ENCODE measurements at places on chromosomes 6 and 20.
A peak's percentile ranks its signal among the peaks of the same experiment; 100 is the strongest.

DNA sequence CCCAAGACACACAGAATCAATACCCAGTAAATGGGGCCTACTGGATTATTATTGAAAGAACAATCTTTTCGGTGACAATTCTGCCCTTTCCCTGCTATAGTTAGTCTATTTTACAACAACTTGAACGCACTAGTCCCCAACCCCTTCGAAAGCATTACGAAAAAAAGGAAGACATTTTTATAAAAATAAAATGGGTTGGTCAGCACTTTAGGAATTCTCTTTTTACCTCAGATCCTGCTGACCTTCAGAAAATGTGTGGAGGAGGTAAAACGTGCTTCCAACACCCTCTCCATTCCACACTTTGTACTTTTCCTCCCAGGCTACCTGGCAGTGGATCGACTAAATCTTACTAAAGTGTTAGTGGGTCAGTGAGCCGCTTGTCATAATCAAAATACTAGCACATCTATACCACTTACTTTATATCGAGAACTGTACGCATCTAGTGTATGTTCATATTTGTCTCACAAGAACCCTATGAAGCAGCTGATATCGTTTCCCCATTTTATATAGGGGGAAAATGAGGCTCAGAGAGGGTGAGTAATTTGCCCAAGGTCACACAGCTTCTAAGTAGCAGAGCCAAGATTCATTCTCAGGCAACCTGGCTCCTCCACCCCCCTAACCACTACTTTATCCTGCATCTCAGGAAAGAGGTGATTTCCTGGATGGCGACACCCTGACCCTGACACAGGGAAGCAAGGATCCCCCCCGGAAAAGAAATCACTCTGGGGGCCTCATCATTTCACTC, 10.6 kb downstream of the NFATC2 start:
- no peak for DNase-seq

- DNase-seq = no peak
Observed at GRCh38 chr20:13320702-13321101, 99.6 kb downstream of the ISM1 start.

GRCh38 chr20:14445310-14445709, 107.9 kb upstream of the FLRT3 start:
- DNase-seq = no peak

- no peak for DNase-seq
Observed at GRCh38 chr20:419556-420165, 11.6 kb downstream of the RBCK1 start.

GRCh38 chr6:166647896-166648295, 20.8 kb upstream of the RPS6KA2 start:
- DNase-seq = no peak

- DNase-seq = no peak
Observed at GRCh38 chr20:32749914-32750637, 6.8 kb upstream of the COMMD7 start.

- no peak for DNase-seq
Observed at GRCh38 chr6:78909391-78909790, 42.0 kb downstream of the IRAK1BP1 start.

GRCh38 chr6:90294614-90294988, 2.0 kb downstream of the BACH2 start:
- DNase-seq = peak; percentile 56

GRCh38 chr6:143451531-143451930, 926 bp downstream of the PEX3 start:
- no peak for DNase-seq

DNA sequence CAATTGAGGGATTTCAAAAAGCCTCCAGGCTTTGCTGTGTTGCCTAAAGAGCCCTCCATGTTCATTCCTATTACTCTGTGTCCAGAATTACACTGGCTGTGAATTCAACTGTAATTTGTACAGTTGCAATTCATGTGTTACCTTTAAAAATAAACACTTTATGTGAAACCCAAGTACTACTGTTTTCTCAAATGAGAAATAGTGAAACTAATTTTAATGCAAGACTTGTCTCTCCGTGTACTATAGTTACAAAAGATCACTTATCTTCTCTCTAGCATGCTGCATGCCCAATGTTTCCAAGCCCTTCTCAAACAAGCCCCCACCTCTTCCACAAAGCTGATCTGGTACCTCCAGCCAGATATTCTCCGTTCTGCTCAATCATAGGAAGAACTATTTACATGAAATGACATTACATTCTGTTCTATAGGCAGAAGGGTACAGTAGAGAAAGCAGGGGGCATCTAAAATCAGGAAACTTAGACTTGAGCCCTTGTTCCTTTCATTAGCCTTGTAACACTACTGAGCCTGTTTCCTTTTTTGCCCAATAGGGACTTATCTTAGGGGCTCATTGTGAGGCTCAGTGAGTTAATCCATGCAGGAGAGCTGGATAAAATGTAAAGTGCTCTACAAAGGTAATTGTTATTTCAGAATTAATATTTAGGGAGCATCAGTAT, 12.3 kb upstream of the COL9A1 start:
- DNase-seq = no peak

DNA sequence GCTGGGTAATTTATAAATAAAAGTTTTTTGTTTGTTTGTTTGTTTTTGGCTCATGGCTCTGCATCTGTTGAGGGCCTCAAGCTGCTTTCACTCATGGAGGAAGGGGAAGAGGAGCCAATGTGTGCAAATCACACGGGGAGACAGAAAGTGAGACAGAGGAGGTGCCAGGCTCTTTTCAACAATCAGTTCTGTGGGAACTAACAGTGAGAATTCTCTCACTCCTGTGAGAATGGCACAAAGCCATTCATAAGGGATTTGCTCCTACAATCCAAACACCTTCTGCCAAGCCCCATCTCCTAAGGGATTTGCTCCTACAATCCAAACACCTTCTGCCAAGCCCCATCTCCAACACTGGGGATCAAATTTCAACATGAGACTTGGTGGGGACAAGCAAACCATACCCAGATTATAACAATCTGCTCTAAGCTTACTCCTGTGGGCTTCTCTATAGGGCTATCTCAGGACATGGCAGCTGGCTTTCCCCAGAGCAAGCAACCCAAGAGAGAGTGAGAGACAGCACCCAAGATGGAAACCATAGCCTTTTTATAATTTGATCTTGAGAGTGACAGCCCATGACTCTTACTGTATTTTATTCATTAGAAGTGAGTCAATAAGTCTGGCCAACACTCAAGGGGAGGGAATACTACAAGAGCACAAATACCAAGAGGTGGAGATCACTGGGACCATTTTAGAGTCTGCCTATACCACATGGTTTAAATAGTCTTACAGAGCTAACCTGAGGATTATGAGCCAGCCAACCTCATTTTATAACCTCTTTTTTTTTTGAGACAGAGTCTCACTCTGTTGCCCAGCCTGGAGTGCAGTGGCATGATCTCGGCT, 22.8 kb upstream of the LRRC1 start:
- DNase-seq = no peak

DNA sequence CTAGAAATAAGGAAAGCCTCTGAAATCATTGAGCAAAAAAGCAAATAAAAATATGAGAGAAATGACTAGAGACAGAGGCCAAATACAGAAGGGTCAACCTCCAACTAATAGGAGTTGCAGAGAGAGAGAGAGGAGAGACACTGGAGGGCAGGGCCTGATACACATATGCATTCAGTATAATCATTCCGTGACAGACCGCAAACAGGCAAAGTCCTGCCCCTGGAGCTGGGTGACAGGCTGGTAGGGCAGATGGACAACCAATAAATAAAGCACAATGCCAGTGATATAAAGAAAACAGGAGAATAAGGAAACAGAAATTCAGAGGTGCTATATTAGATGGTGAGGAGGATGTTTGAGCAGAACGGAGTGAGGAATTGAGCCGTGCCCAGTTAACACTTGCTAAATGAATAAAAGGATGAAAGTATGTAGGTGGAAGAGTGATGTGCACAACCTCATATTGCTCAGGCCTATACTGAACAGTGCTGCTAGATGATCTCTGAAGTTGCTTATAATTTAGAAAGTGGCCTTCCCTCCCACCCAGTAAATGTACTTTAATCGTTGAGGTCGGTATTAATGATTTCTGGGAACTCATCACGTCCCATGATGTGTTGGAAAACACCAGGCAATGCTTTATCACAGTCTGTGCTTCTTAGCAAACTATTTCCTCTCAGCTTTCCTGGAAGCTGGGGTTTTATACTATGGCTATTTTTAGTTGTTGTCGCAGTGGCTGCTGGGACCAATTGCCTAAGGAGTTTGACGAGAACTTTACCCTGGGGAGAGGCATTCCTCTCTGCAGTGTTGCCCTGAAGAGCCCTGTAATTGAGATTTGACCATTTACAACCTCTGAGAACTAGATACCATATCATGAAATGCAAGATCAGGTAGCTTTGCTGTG, 37.6 kb upstream of the CLIC5 start:
- DNase-seq = no peak

DNA sequence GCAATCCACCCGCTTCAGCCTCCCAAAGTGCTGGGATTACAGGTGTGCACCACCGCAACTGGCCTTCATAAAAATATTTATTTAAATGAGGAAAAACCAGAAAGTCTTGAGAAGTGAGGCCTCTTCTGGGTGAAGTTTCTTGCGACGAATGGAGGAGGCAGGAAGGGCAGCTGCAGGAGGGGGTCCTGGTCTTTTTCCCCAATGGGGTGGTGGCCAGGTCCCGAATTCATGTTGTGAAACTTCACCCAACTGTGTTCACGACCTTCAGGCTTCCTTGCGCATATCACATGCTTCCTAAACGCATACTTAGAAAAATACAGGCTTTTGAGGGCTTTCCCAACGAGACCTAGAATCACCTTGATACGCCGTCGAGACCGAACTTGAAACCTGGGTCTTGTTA, 145.1 kb downstream of the CDH4 start:
- no peak for DNase-seq

DNA sequence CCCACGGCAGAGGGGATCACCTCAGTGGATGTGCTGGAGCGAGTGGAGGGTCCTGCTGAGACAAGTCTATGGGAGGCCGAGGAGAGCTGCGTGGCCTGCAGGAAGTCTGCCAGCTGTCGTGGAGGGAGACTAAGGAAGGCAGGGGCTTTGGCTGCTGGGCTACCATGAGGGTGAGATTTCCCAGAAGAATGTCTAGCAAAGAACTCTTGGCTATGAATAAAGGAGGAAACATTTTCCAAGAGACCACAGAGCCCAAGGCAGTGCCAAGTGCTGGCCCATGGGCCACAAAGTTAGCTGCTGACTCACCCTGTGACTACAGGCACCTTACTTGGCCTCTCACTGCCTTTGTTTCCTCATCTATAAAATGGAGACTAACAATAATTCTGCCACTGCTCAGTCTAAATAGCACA, 73.4 kb downstream of the PRDM1 start:
- no peak for DNase-seq

GRCh38 chr20:62860391-62860923, 1.2 kb downstream of the TCFL5 start:
- no peak for DNase-seq

GRCh38 chr6:40807484-40807883, 220.3 kb upstream of the LRFN2 start:
- no peak for DNase-seq

GRCh38 chr6:116254297-116255056, 602 bp upstream of the TSPYL4 start:
- DNase-seq = no peak

DNA sequence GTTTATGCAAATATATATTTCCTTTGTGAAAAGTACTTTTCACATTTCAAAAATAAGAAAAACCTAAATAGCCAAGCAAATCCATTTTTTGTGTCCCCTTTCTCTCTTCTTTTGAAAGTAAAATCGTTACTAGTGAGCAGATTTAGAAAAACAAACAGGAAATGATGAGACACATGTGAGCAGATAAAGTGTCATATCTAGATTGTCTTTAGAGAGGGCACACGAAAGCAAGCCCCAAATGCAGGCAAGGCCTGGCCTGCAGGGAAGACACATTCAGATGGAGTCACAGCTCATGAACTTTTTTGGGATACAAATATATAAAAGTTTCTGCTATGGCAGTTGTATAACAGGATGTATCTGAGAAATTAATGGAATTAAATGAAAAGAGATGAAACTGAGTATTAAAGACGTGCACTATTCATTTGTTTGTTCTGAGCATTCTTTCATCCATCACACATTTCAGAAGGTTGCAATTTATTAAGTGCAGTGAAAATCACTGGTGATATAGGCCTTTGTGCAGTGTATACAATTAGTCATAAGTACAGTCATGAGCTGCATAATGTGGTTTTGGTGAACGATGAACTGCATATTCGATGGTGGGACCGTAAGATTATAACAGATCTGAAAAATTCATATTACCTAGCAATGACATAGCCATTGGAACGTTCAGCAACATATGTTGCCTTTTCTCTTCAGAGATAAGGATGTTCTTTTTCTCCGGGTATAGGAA, 101.4 kb downstream of the PACRG start:
- no peak for DNase-seq

DNA sequence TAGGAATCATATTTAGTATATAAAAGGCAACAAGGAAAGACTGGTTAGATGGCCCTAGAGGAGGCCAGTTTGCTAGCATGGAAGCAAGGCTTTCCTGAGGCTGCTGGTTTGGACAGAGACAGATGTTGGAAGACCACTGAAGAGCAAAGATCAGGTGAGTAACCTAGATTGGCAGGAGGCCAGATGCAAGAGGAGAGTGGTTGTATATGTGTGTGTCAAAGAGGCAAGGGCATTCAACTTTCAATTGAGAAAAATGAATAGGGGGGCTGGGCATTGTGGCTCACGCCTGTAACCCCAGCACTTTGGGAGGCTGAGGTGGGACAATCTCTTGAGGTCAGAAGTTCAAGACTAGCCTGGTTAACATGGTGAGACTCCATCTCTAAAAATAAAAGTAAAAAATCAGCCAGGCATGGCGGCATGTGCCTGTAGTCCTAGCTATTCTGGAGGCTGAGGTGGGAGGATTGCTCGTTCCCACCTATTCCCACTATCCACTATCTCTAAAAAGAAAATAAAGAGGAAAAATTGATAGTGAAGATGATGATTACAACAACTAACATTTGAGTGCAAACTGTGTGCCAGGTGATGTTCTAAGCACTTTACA, 79.8 kb downstream of the PRDM1 start:
- no peak for DNase-seq

GRCh38 chr6:132219901-132220300, 181.4 kb downstream of the MOXD1 start:
- DNase-seq = no peak

GRCh38 chr20:7505152-7505834, 435.0 kb downstream of the HAO1 start:
- DNase-seq = no peak

DNA sequence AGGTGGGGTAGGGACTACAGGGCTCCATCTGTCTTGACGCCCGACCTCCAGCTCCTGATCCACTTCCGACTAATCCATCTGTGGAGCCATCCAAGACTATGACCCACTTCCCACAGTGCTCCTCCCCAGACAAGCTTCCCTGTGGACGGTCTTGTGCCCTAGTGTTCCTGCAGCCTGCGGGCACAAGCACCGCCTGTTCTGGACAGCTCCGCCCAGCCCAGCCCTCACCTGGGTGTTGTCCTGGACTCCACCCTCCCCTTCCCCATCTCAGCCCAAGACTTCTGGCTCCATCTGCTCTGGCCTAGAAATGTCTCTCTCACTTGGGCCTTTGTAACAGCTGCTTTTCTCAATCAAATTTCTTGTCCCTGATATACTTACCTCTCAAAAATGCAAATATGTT, 102.0 kb downstream of the MAFB start:
- DNase-seq = no peak

- DNase-seq = no peak
Observed at GRCh38 chr6:166862978-166863530, 93.3 kb downstream of the RNASET2 start.

GRCh38 chr6:151372164-151372563, 19.2 kb downstream of the ZBTB2 start:
- DNase-seq = no peak

- DNase-seq = no peak
Observed at GRCh38 chr6:143400258-143401067, 50.0 kb downstream of the ADAT2 start.

Data from stimulated activated CD4-positive, alpha-beta T cell treated with anti-CD3 and anti-CD28 coated beads, Interleukin-1b, Interleukin-23, amount 100 ng/mL, for 48 hours (primary cell).